EL (cell line): ENCODE measurements at places on chromosomes 5 and 9.
A peak's percentile ranks its signal among the peaks of the same experiment; 100 is the strongest.

GRCh38 chr9:98333703-98334582 lies 78.5 kb upstream of the TBC1D2 start:
- peak; percentile 85 for DNase-seq

DNA sequence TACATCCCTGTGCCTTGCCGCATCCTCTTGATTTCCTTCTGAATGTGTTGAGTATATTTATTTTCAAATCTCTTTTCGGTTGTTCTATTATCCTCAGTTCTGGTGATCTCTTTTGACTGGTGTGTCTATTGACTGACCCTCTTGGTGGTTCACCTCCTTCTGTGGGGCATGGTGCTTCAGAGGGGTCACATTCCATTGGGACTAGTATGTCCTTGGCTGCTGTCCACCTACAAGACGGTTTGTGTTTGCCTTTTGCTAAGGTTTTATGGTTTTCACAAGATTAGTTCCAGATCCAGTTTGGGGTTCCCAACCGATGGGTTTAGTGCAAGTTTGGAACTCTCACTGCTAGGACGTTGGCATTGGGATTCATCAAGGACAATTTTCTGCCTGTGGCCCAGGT lies 66.6 kb downstream of the PHF2 start:
- peak; percentile 84 for DNase-seq

GRCh38 chr9:118305331-118305730 lies 601.1 kb downstream of the TLR4 start:
- no peak for DNase-seq

DNA sequence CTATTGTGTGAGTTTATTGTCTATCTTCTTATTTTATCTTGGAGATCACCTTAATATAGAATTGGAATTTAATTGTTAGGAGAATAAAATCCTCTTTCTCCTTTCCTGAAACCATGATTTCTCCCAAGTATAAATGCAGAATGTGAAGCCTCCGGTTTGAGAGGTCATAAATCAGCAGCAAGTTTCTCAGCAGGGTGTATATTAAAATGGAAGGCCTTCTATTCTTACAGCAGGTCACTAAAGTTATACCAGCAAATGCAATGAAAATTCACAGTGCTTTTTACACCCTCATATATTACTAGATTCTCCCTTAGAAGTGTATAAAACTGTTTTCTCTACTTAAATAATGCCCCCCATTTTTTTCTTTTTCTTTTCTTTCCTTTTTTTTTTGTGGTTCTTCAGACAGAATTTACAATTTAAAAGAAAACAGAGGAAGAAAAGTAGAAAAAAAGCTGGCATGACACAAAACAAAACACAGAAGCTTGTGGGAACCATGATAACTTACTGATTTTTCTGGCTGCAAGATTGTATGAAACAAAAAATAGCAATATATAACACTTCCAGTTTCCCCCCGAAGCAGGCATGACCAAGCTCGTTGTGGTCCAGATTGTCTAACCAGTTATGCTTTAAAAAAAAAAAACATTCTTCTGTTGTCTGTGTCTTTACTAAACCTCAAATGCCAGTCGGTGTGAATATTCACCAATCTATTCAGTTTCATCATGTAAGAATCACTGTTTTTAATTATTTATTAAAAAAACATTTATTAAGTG lies 211.2 kb downstream of the RAB3C start:
- no peak for DNase-seq

GRCh38 chr9:131117762-131118145 lies 7.6 kb upstream of the NUP214 start:
- no peak for DNase-seq

DNA sequence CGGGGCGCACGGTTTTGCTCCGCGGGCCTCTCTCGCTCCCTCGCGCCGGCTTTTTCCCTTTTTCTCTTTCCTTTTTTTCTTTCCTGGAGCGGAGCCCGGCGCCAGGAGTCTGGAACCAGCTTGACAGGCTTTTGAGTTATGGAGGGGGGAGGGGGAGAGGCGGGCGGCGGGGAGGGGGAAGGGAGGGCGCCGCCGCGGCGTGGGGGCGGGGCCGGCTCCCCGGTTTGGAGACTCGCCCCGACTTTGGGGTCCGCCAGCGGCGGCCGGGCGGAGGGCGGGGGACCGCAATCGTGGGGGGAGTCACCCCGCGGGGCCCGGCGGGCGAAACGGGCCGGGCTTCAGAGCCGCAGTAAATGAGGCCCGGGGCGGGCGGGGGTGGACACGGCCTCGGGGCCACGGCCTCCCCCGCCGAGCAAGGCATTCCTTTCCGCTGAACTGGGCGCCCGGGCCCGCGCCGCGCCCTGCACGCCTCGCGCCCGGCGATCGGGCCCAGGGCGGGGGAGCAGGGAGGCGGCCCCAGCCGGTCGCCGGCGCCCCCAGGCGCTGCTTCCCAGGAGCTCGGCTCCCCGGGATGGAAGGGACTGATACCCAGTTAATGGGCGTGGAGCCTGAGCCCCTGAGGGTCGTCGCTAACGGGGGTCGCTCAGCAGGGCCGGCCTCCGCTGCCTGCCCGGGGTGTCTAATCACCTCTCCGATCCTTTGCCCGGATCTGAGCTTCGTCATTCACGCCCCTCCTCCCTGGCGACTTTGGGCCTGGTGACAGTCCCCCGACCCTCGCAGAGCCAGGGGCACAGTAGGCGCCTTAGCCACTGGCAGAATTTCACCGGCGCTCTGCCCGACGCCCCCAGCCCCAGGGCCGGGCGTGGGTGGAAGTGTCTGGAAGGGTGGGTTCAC lies 138.1 kb downstream of the C9orf50 start:
- DNase-seq = peak; percentile 92

- peak; percentile 94 for DNase-seq
Observed at GRCh38 chr9:120925535-120926396, 830 bp downstream of the TRAF1 start.

DNA sequence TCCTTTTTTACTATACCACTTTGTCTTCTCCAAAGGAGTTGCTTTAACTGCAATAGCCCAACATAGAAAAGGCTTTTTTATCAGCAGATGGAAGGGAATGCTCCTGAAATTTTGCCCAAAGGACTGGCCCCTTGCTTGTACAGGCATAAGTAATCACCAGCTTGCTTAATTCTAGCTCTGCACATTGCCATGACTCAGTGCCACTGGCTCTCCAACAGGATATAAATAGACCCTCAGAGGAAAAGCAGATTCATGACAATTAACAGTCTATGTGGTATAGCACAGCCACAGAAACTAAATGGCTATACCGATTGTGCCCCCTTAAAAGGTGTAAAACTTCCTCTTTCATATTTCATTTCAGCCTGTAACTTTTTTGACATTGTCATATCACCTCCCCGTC lies 227.0 kb downstream of the ZNF608 start:
- peak; percentile 56 for DNase-seq

- no peak for DNase-seq
Observed at GRCh38 chr5:68518286-68518685, 302.7 kb downstream of the PIK3R1 start.
